ENCODE measurements at places on chromosomes 7 and 10.

- no peak for DNase-seq
These were observed 1.4 kb downstream of the ST8SIA6 start for GRCh38 chr10:17453035-17453372.

DNA sequence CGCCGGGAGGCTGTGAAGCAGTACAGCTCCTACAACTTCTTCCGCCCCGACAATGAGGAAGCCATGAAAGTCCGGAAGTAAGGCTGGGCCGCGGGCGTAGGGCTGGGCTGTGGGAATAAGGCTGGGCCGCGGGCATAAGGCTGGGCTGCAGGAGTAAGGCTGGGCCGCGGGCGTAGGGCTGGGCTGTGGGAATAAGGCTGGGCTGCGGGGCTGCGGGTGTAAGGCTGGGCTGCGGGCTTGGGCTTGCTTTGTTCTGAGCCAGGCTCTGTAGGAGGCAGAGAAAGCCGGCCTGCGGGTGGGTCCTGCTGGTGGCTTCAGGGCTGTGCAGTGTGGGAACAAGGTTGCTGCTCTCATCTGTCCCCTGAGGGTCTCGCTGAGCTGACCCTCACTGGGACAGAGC is 12.5 kb downstream of the PFKFB3 start:
- no peak for DNase-seq

DNA sequence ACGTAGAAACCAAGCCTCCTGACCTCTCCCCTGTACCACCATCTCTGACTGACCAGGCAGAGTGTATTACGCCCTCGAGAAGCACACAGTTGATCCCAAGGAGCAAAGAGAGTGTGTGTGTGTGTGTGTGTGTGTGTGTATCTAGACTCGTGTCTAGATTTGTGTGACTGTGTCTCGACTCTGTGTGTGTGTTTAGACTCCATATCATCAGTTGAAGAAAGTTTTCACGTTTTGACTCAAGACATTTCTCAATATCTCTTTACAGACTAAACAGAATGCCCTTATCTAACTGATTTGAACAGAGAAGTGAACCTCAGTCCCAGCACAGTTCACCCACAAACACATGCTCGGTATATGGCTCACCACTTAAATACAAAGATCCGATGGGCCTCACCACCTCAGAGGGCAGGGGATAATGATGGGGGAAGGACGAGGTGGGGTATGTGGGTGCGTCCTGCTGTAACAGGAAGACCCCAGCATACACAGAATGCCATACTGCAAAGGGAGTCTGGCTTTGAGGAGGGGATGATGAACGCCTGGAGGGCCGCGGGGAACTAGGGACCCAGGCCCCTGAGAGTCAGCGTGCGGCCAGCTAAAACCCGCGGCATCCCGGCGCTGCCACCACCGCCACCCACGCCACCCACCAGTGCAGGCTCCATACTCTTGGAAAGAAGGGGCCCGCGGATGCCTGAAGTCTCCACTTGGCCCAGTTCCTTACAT is 780 bp downstream of the ALDH18A1 start:
- DNase-seq = no peak

DNA sequence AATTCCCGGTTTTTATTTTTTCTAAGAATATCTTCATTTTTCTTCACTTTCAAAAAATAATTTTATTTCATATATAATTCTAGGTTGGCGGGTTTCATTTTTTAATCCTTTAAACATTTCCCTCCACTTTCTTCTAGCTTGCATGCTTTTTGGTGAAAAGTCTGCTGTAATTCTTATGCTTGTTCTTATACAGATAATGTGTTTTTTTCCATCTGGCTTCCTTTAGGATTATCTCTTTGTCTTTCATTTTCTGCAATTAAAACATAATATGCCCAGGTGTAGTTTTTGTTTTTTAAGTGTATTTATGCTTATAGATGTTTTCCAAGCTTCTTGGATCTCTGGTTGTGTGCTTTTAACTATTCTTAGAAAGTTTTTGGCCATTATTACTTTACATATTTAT is 341.3 kb upstream of the SEMA3C start:
- no peak for DNase-seq

DNA sequence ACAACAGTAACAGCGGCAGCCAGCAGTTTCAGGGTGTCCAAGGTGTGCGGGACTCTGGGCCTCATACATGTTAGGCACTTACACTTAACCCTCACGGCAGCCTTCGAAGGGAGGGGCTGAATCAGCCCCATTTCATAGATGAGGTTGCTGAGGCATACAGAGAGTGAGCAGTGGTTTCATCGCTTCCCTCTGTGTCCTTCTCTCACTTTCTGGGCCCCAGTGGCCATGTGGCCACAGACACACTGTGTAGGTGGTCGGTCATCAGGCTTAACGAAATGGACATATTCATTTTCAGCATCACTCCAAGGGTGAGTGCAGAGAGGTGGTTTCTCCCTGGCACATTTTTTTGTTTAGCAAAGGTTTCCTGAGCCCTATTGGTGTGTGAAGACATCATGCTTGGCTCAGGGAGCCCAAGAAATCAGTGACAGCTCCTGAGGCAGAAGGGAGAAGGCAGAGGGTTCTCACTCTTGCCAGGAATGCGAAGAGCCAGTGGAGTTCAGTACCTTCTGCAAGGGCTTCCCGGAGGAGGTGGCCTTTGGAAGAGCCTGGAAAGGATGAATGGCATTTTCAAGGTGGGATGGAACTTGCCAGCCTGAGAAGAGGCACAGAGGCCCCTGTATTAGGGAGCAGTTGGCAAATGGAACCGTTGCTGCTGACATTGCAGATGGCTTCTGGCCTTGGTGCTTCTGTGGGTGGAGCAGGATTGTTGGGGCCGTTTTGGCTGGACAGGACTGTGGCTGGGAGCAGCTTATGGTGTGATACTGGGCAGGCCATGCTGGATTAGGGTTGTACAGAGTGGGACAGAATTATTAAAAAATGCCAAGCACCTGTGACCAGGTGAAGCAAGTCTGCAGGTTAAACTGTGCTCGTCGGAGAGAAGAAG is 61.7 kb upstream of the PPIF start:
- peak; percentile 14 for DNase-seq

GRCh38 chr7:51019191-51019844 is 236.6 kb upstream of the GRB10 start:
- no peak for DNase-seq

- DNase-seq = no peak
These were observed 27.5 kb downstream of the PVRIG start for GRCh38 chr7:100247152-100247757.

DNA sequence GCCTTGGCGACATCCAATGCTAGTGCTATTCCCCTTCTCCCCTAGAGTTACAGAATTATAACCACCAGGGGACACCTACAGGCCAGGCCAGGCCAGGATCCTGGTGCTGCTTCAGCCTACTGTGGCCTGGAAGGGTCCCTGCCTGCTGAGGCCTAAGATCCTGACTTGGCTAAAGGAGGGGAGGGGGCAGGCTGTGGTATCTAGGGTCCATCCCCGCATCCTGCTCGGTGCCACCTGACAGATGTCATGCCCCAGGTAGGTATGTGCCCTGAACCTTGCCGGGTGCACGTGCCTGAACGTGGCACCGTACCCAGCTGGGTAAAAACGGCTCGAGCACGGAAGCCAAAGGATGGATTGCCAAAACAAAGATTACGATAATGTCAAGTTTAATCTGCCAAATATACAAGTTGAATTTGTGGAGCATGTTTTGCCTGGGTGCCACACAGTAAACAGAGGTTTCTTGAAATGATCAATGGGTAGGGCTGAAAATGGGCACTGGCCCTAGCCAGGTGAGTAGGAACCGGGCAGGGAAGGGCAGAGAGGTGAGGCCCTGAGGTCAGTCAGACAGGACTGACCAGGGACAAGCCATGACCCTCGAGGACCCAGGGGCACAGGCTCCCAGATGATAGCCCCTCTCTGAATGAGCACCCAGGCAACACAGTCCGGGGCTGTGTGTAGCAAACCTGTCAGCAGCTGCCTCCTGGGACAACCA is 12.6 kb downstream of the PDAP1 start:
- DNase-seq = no peak

- no peak for DNase-seq
These were observed 185.3 kb downstream of the WDR11 start for GRCh38 chr10:121036431-121036830.

- no peak for DNase-seq
These were observed 73.2 kb upstream of the TPK1 start for GRCh38 chr7:144908943-144909556.

DNA sequence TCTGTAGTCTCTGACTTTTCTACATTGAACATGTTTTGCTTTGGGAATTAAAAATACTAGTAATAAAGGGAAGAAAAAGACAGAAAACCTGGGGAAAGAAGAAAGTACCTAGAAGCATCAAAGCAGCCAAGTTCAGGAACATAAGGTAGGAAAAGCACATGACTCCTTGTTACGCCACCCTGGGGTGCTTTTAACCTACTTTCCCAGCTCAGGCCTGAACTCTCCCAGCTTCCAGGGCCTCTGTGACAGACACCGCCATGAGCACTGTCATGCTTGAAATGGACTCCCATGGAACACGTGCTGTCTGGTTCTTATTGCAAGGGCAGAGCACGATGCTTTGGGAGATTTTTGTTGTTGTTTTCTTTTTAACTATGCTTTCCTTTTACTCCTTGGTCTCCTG is 11.4 kb downstream of the ACTR1A start:
- no peak for DNase-seq

DNA sequence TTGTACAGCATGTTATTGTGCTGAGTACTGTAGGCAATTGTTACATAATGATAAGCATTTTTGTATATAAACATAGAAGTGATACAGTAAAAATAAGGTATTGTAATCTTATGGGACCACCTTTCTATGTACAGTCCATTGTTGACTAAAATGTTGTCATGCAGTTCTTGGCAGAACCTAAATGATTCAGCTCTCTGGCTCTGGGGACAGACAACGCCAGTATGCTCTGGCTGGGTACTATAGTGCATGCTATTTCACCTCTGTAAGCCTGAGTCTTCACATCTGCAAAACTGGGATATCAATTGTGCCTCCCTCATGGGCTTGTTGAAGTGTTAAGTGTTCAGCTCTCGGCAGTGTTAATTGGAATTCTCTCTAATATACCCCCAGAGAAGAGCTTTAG is 674.3 kb downstream of the INHBA start:
- DNase-seq = no peak

DNA sequence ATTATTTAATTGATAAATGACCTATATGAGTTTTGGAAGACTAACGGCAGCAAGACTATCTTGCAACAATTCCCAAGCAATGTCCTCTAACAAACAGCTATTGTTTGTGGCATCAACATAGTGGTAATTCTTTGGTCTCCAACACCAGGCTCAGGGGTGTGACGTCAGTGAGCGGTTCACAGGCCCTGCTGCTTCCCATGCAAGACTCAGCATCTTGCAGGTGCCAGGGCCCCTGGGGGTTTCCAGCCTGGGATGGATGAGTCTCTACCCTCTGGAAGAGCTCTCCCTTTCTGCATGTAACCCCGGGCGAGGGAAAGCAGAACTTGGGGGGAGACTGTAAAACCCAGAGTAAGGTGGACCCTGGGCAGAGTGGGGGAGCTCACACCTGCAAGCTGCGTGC is 164.7 kb downstream of the ACTR3B start:
- no peak for DNase-seq

DNA sequence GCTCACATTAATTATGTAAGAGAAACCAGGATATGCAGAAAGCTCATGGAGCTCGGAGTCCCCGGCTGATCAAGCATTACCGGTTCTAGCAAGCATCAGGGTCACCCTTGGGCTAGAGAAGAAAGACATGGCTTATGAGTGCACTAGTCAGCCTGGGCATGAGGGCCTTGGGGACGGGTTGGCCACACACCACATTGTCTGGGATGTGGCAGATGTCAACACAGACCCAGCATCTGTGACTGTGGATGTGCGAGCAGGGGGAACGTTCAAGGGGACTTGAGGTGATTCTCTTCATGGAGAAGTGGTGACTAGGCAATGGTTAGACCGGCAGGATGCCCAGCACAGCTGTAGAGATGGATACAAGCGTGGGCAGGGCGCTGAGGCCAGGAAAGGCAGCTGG is 13.7 kb downstream of the ZMIZ2 start:
- DNase-seq = no peak

- DNase-seq = no peak
These were observed 55.7 kb upstream of the CASD1 start for GRCh38 chr7:94453898-94454297.

DNA sequence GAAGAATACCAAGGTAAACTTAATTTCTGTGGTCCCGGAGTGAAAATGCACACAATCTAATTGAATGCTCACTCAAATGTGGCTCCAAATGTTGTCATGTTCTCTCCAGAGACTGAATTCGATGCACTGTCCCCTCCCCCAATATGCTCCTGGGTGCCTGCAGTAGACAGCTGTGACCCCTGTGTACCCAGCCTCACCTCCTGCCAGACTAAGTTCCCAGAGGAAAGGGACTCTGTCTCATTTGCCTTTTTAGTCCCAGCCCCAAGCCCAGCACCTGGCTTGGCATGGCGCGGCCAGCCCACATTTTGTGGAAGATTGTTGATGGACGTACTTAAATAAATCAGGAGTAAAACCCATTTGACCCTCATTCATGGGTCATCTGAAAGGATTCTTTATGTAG is 21.8 kb upstream of the FIGNL1 start:
- no peak for DNase-seq

- DNase-seq = no peak
These were observed 25.5 kb upstream of the KNDC1 start for GRCh38 chr10:133134411-133135115.

GRCh38 chr7:2710286-2710655 is 22.3 kb downstream of the AMZ1 start:
- DNase-seq = peak; percentile 72

GRCh38 chr7:111558991-111559390 is 3.3 kb downstream of the IMMP2L start:
- no peak for DNase-seq

- no peak for DNase-seq
These were observed 95.2 kb downstream of the PRPF18 start for GRCh38 chr10:13681960-13682359.

DNA sequence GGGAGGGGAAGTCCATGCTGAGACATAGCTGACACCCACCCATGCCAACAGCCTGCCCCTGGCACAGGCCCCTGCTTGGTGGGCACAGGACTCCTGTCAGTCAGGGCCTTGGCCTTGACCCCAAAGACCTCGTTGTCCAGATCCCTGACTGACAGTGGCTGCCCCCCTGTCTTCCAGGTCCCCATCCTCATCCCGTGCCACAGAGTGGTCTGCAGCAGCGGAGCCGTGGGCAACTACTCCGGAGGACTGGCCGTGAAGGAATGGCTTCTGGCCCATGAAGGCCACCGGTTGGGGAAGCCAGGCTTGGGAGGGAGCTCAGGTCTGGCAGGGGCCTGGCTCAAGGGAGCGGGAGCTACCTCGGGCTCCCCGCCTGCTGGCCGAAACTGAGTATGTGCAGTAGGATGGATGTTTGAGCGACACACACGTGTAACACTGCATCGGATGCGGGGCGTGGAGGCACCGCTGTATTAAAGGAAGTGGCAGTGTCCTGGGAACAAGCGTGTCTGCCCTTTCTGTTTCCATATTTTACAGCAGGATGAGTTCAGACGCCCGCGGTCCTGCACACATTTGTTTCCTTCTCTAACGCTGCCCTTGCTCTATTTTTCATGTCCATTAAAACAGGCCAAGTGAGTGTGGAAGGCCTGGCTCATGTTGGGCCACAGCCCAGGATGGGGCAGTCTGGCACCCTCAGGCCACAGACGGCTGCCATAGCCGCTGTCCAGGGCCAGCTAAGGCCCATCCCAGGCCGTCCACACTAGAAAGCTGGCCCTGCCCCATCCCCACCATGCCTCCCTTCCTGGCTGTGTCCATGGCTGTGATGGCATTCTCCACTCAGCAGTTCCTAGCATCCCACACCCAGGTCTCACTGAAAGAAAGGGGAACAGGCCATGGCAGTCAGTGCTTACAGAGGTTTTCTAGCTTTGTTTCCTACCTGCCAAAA is 197.2 kb downstream of the EBF3 start:
- no peak for DNase-seq

GRCh38 chr7:1425292-1426136 is 33.8 kb downstream of the MICALL2 start:
- DNase-seq = no peak

All from T-helper 22 cell (primary cell).